NCI-H1048 (cell line): ENCODE measurements at places on chromosomes 6 and 20.

GRCh38 chr6:121686611-121687023, 251.2 kb downstream of the GJA1 start:
- no peak for DNase-seq

GRCh38 chr20:47549671-47550070, 48.0 kb downstream of the NCOA3 start:
- DNase-seq = no peak

DNA sequence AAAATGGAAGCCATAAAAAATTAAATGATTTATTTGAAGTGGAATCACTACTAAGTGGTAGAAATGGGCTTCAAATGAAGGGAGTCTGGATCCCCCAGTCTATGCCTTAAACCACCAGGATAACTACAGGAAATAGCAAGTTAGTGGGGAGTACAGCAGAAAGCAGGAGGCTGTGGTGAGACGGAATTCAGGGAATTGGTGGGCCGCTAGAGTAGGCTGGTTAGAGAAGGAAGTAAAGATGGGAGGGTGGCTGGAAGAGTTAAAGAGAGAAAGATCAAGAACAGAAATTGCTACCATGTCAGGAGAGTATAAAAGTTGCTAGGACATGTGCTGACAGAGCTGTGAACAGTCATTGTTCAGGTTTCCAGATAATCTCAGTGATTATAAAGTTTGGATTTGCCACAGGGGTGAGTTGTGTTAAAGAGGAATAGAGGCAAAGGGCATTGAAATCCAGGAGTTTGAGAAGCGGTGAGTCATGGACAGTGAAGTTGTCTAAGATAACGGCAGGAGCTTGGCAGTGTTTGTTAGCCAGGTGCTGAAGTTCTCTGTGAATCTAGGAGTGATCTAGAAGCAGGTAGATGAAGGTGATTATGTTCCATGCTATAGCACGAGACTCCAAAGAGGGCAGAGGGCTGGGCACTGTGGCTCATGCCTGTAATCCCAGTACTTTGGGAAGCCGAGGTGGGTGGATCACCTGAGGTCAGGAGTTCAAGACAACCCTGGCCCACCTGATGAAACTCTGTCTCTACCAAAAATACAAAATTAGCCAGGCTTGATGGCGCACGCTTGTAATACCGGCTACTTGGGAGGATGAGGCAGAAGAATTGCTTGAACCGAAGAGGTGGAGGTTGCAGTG, 13.7 kb upstream of the HINT3 start:
- no peak for DNase-seq

DNA sequence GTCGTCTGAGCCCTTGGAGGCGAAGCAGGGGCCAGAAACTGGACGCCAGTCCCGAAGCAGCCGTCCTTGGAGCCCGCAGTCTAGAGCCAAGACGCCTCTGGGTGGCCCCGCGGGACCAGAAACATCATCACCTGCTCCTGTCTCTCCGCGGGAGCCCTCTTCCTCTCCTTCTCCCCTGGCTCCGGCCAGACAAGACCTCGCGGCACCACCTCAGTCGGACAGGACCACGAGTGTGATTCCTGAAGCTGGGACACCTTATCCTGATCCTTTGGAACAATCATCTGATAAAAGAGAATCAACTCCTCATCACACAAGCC, 416 bp downstream of the RSPH4A start:
- no peak for DNase-seq

GRCh38 chr6:131293472-131293911, 158.2 kb downstream of the AKAP7 start:
- no peak for DNase-seq

DNA sequence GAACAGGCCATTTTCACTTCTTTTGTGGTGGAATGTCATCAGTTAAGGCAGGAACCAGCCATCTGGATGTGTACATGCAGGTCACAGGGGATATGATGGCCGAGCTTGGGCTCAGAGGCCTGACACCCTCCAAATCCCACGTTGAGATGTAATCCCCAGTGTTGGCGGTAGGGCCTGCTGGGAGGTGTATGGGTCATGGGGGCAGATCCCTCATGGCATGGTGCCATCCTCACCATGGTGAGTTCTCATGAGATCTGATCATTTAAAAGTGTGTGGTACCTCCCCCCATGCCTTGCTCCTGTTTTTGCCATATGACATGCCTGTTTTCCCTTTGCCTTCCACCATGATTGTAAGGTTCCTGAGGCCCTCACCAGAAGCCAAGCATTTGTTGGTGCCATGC, 26.8 kb downstream of the WDR27 start:
- DNase-seq = no peak
